Osteocyte (in vitro differentiated cells): ENCODE measurements at places on chromosomes 6 and 20. TPM values are rescaled to one million over a fixed set of nuclear protein-coding genes. Genes with fewer than 3 reads are reported as not detected.

The ZNF133 gene
- total RNA-seq, result 14.0 and 15.6 TPM in 2 replicates

The OXT gene
- total RNA-seq, result not detected in 2 replicates

- DNase-seq, result no peak
- no peaks in the 10 kb centered on the region for H3K36me3 ChIP-seq
- H3K27ac ChIP-seq, result no peak overlapping the region
- H3K27me3 ChIP-seq, result peaks cover 9% of the 10 kb centered on the region
These were observed 525.5 kb downstream of the TENT5A start for GRCh38 chr6:81226957-81227356.

GRCh38 chr6:68086199-68086598 lies 548.9 kb upstream of the ADGRB3 start:
- H3K4me1 ChIP-seq, result peaks cover 6% of the 10 kb centered on the region
- H3K27me3 ChIP-seq, result no peaks in the 10 kb centered on the region
- DNase-seq, result no peak
- H3K27ac ChIP-seq, result no peak overlapping the region

GRCh38 chr20:15196547-15197255 lies 859.3 kb upstream of the FLRT3 start:
- H3K4me1 ChIP-seq, result no peaks in the 10 kb centered on the region
- H3K36me3 ChIP-seq, result no peaks in the 10 kb centered on the region
- H3K27me3 ChIP-seq, result no peaks in the 10 kb centered on the region
- no peak for DNase-seq
- H3K4me3 ChIP-seq, result no peak overlapping the region
- H3K27ac ChIP-seq, result no peak overlapping the region

GRCh38 chr6:37354526-37355384 lies 972 bp downstream of the RNF8 start:
- peaks cover 24% of the 10 kb centered on the region for H3K4me1 ChIP-seq
- DNase-seq, result peak; percentile 84
- no peaks in the 10 kb centered on the region for H3K27me3 ChIP-seq

- H3K4me1 ChIP-seq, result peaks cover 2% of the 10 kb centered on the region
- no peak for DNase-seq
- peaks cover 2% of the 10 kb centered on the region for H3K36me3 ChIP-seq
- no peak overlapping the region for H3K4me3 ChIP-seq
- no peak overlapping the region for H3K27ac ChIP-seq
These were observed 54.5 kb downstream of the ADGRG6 start for GRCh38 chr6:142356201-142356883.

DNA sequence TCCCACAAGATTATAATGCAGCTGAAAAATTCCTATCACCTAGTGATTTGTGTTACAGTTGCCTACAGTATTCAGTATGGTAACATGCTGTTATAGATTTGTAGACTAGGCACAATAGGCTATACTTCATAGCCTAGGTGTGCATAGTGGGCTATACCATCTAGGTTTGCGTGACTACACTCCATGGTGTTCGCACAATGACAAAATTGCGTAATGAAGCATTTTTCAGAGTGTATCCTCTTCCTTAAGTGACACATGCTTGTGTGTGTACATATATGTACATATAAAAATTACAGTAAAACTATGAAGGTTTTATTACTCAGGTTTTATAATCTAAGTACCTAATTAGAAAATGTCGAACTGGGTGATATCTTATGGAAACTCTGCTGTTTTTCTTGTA lies 133.0 kb downstream of the FARS2 start:
- no peaks in the 10 kb centered on the region for H3K4me1 ChIP-seq
- no peak overlapping the region for H3K4me3 ChIP-seq
- no peak for DNase-seq
- no peaks in the 10 kb centered on the region for H3K36me3 ChIP-seq
- no peak overlapping the region for H3K27ac ChIP-seq

GRCh38 chr6:25302677-25303128 lies 23.5 kb downstream of the CARMIL1 start:
- DNase-seq, result no peak
- H3K36me3 ChIP-seq, result no peaks in the 10 kb centered on the region
- no peak overlapping the region for H3K4me3 ChIP-seq
- peak overlapping the region; percentile 66 for H3K27ac ChIP-seq
- H3K27me3 ChIP-seq, result no peaks in the 10 kb centered on the region

DNA sequence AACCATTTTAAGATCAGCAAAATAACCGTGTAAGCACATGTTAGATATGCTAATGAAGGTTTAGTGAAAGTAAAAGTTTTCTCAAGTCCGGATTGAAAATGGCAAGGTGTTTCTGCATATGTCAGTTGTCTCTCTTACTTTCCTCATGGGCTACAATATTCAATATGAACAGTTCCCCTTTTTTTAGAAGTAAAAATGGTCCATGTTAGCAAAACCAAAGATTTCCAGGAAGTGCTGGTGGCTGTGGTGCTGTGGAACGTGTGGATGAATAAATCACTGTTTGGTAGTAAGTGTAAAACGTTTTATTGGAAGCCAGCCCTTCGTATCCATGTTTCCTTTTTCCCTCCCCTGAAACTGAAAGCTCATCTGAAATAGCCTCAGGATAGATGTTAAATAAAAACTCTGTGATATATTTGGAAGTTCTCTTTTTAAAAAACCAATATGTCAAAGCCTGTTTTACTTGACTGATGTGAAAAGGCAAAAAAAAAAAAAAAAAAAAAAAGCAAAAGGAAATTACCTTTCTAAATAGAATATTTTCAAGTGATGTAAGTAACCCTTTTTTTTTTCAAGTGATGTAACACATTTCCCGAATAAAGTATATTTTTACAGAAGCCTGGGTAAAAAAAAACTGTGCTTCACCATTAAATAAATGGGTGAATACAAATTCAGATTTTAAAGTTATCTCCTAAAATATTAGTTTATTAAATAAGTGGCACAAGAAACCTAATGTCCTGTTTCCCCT lies 41.9 kb downstream of the PLEKHG1 start:
- H3K27me3 ChIP-seq, result peaks cover 16% of the 10 kb centered on the region
- H3K27ac ChIP-seq, result no peak overlapping the region
- no peaks in the 10 kb centered on the region for H3K36me3 ChIP-seq
- no peak overlapping the region for H3K4me3 ChIP-seq
- H3K4me1 ChIP-seq, result peaks cover 3% of the 10 kb centered on the region

- no peaks in the 10 kb centered on the region for H3K27me3 ChIP-seq
- H3K4me1 ChIP-seq, result peaks cover 43% of the 10 kb centered on the region
- peak overlapping the region; percentile 86 for H3K27ac ChIP-seq
- H3K4me3 ChIP-seq, result no peak overlapping the region
- no peak for DNase-seq
These were observed 9.5 kb upstream of the DST start for GRCh38 chr6:56652231-56652630.

DNA sequence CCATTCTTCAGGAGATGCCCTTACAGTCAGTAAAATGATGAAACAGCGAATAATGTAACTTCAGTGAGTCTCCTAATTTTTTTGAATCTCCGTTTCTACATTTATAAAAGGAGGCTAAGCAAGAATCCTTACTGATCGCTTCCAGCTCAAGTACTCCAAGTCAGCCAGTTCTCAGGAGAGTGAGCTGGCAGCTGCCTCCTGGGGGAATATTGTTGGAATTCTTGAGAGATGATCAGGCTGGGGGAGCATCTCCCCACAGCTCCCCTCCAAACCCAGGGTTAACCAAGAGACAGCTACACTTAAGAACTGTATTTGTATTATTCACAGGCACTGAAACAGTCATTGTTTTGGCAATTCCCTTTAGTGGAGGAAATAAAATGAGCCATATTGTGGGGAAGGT lies 89.1 kb upstream of the PCSK2 start:
- H3K4me3 ChIP-seq, result no peak overlapping the region
- no peaks in the 10 kb centered on the region for H3K36me3 ChIP-seq
- no peaks in the 10 kb centered on the region for H3K4me1 ChIP-seq
- no peaks in the 10 kb centered on the region for H3K27me3 ChIP-seq

DNA sequence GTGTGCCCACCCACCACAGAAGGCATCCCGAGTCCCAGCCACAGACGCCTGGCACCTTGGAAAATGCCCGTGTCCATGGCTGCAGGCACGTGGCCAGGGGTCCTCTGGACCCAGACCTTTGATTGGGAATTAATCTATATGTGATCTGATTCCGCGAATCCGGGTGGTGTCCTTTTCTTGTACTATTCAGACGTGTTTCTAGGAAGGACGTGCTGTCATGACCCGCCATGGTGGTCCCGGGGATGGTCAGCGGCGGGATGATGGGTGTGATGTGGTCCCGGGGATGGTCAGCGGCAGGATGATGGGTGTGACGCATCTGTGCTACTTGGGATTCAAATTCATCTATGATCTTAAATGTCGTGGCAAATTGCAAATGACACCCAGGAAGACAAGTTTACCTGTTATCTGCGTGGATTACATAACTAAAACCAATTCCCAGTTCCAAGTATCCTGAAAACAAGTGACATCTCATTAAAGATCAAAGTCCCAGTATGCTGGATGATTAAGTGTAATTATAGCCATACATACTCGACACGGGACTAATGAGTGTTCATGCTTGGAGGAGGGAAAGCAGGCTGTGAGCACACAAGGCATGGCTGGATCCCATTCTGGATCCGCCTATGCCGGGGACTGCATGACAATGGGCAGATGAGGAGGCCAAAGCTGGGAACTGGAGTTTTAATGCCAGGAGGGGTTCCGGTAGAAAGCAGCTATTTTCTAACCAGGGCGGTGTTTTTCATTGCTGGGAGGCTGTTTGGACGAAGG lies 256.5 kb downstream of the TAF4 start:
- no peaks in the 10 kb centered on the region for H3K27me3 ChIP-seq
- no peaks in the 10 kb centered on the region for H3K4me1 ChIP-seq
- H3K27ac ChIP-seq, result no peak overlapping the region
- H3K36me3 ChIP-seq, result no peaks in the 10 kb centered on the region
- DNase-seq, result no peak
- H3K4me3 ChIP-seq, result no peak overlapping the region

DNA sequence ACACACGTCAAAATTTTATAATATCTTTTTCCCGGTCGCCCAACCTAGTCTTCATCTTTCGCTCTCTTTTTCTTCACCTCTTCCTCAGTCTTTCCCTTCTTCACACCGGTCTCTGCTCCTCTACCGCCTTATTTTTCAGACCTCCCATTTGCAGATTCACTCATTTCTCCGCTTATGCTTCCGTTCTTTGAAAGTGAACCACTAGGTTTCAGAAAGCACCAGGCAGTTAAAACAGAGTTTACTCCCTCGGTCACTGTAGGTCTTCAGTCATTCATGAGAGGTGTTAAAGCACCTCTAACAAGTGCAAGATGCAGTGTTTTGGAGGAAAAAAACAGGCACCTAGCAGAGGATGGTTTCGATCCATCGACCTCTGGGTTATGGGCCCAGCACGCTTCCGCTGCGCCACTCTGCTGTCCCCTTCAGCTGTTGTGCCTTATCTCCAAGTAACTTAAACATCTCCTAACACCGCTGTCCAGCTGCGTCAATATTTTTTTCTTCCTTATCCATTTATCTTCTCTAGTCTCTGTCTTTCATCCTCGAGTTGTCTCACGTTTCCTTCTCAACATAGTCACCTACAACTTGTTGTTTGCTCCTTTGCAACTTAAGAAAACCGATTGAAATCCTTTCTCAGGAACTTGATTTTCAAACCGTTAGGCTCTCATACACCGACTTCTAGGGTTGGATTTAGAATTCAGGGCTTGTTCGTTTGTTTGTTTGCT lies 119.7 kb upstream of the ZNF184 start:
- no peak overlapping the region for H3K4me3 ChIP-seq
- no peaks in the 10 kb centered on the region for H3K36me3 ChIP-seq
- DNase-seq, result no peak
- no peak overlapping the region for H3K27ac ChIP-seq
- no peaks in the 10 kb centered on the region for H3K4me1 ChIP-seq

- DNase-seq, result no peak
- H3K27ac ChIP-seq, result peak overlapping the region; percentile 91
- no peaks in the 10 kb centered on the region for H3K27me3 ChIP-seq
- peaks cover 47% of the 10 kb centered on the region for H3K36me3 ChIP-seq
These were observed 180.9 kb downstream of the SASH1 start for GRCh38 chr6:148523551-148523950.

DNA sequence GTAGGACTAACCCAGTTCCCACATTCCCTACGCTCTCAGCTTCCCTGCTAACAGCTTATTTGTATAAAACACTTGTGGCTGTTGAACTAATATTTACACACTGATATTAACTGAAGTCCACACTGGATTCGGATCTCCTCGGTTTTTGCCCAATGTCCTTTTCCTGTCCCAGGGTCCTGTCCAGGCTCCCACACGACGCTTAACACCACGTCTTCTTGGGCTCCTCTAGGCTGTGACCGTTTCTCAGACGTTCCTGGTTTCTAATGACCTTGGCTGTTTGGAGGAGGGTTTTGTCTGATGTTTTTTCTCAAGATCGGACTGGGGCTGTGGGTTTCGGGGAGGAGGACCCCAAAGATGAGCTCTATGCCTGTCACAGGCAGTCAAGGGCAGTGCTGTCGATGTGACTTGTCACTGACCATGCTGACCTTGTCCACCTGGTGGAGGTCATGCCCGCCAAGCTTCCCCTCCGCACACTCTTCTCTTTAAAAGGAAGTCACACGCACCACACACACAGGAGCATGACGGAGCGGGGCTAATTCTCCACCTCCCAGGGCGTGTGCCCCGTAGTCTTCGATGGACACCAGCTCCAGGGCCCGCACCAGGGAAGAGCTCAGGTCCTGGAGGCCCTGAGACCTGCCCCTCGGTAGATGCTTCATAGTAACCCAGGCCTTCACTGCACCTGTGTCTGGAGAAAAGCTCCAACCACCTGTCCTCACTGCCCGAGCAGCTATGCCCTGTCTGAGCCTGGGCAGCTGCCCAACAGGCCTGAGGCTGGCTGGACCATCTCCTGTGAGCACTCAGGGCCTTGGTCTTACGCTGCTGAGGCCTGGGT lies 72.0 kb downstream of the TTLL2 start:
- no peak overlapping the region for H3K27ac ChIP-seq
- no peak overlapping the region for H3K4me3 ChIP-seq
- H3K27me3 ChIP-seq, result peaks cover 11% of the 10 kb centered on the region
- no peaks in the 10 kb centered on the region for H3K36me3 ChIP-seq

DNA sequence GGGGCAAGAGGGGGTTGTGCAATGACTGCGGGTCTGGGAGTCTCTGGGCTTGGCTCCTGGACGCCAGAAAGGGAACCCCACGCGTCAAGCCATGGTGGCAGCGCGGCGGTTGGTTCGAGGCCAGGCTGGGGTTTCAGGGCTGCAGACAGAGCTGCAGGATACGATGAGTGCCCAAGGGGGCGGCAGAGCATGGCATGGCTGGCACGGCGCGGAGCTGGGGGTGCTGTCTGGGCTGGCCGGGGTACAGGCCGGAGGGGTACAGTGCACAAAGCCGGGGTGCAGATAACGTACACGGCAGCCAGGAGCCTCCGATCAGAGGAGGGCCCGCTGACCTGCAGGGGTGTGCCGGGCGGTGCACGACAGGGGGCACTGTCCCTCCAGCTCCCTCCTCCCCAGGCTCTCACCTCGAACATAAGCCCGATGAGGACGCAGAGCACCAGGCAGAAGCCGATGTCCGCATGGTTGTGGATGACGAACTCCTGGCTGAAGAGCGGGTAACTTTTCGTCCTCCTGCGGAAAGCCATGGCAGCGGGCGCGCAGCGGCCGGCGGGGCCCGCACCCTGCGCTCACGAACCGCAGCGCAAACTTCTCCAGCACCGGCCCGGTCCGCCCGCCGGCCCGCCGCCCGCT lies 353 bp downstream of the TRAM2 start:
- H3K27ac ChIP-seq, result peak overlapping the region; percentile 93
- peak; percentile 88 for DNase-seq
- peaks cover 41% of the 10 kb centered on the region for H3K4me1 ChIP-seq
- peak overlapping the region; percentile 93 for H3K4me3 ChIP-seq
- H3K27me3 ChIP-seq, result no peaks in the 10 kb centered on the region

GRCh38 chr6:141437685-141438084 lies 695.0 kb upstream of the GJE1 start:
- H3K36me3 ChIP-seq, result no peaks in the 10 kb centered on the region
- H3K4me3 ChIP-seq, result no peak overlapping the region
- no peak for DNase-seq
- H3K27ac ChIP-seq, result no peak overlapping the region
